DND-41 (cell line): ENCODE measurements at places on chromosomes 6 and 20.

DNA sequence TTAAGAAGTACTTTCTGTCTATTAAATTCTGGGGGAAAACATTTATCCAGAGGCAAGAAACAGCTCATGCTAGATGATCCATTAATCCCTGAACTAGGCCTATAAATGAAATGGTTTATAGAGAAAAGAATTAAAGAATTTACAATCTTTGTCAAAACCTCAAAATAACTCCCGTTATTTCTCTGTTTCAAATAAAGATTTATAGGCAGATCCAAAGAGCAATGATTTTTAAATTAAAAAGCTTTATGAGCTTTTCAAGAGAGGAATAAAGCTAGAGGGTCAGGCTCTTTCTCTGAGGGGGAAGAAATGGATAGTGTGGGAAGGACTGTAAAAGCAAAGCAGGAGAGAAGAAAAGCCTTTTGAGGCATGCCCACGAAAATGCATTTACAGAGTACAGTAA, 82.5 kb upstream of the OGFRL1 start:
- DNase-seq, result no peak

DNA sequence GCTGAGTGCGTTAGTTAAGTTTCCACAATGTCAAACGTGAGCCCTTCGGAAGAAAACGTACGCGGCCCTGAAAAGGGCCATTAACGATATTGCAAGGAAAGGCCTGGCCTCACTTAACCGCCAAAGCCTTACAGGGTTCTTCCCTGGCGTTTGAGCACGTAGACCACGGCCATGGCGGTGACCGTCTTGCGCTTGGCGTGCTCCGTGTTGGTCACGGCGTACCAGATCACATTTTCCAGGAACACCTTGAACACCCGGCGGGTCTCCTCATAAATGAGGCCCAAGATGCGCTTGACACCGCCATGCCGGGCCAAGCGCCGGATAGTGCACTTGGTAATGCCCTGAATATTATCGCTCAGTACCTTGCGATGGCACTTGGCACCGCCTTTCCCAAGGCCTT, 118.4 kb upstream of the BTN3A2 start:
- no peak for DNase-seq

DNA sequence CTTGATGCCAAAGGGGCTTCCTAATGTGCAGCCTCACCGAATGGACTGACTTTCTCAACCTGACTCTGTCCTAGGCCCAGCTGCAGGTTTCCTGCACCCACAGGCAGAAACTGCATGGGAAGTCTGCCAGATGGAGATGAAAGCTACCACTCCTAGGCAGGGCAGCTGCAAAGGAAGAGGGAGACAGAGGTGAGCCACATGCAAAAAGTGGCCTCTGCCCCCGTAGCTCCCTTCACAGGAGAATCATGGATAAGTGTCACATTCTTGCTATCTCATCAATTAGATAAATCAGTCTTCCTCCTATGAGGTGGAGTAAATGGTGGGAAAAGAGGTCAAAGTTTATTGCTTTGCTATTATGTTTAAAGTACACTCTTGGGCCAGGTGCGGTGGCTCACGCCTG, 191.3 kb downstream of the ALDH8A1 start:
- no peak for DNase-seq

- no peak for DNase-seq
Measured at GRCh38 chr6:35543459-35544193, 30.9 kb upstream of the TULP1 start.

- DNase-seq, result peak; percentile 64
Measured at GRCh38 chr6:111709615-111710398, 104.1 kb upstream of the TRAF3IP2 start.
